ENCODE measurements at places on chromosomes 16 and 17.

- no peak for DNase-seq
These were observed 6.9 kb downstream of the RDM1 start for GRCh38 chr17:35923609-35924114.

- no peak for DNase-seq
These were observed at the start of gene SREBF1 for GRCh38 chr17:17836818-17837379. SREBF1 (minus strand) TSS chr17:17836986; CDS start chr17:17836817, 169 bp downstream.

DNA sequence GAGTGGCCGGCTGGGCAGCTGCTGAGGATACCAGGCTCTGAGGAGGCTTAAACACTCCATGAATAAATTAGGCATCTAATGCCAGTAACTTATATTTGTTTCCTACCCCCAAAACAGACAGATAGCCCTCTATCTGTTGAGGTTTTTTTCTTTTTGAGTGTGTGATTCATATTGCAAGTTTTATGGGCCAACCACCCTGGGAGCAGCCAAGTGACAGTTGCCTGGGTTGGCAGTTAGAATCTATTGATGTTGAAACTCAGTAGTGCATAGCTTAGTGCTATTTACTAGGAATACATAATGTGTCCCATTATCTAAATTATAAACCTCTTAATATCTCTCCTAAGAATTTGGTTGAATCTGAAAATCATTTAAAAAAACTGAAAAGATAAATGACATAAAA is 397.4 kb downstream of the CA10 start:
- no peak for DNase-seq

DNA sequence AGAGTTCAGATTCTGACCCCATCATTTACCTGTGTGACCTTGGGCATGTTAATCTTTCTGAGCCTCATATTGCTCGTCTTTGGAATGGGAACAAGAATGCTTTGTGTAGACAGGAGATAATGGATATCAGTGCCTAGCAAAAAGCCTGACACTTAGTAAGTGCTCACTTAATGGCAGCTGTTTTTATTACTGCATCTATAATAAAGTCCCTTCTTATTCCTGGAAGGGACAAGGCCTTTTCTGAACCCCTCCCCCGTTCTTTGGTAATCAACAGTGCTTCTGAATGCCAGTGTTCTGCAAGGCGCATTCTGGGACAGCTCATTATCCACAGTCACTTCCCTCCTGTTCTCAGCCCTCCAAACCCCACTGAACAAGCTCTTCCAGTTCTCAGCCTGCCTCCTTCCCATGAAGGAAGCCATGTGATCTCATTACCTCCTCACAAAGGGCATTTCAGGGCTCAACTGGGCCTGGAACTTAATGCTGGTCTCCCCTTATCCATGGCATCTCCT is 25.1 kb upstream of the SUPT4H1 start:
- DNase-seq = no peak

- DNase-seq = no peak
These were observed 157.6 kb downstream of the RAB11FIP4 start for GRCh38 chr17:31549121-31549524.

GRCh38 chr16:11679941-11680911 is 12.0 kb downstream of the SNN start:
- no peak for DNase-seq

- no peak for DNase-seq
These were observed 17.2 kb downstream of the TMEM114 start for GRCh38 chr16:8572919-8573724.

DNA sequence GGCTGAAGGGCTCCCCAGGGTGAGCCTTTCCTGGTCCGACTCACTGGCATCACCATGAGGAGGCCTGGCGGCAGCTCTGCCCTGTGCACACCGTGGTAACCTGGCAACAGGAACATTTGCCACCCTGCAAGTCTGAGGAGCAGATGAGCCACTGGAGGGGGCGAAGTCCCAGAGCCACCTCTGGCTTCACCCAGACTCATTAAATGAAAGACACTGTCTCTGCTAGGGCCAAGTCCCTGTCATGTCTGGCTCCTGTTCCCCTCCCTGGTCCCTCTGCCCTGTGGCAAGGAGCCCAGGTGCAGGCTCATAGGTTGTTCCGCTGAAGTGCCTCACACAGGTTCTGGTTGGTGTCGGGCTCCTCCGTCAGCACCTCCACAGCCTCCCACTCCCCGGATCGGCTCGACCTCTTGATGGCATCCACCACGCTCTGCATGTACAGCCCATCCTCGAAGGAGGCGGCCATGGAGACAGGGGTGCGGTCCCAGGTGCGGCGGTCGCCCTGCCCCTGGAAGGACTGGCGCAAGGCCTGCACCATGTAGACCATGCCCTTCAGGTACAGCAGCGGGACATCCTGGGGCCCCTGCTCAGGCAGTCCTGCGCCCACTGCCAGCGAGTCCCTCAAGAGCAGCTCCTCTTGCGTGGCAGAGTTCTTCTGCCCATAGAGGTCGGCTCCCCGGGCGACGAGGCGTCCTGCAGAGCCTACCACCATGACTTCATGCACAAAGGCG is 8.4 kb downstream of the C16orf86 start:
- no peak for DNase-seq

DNA sequence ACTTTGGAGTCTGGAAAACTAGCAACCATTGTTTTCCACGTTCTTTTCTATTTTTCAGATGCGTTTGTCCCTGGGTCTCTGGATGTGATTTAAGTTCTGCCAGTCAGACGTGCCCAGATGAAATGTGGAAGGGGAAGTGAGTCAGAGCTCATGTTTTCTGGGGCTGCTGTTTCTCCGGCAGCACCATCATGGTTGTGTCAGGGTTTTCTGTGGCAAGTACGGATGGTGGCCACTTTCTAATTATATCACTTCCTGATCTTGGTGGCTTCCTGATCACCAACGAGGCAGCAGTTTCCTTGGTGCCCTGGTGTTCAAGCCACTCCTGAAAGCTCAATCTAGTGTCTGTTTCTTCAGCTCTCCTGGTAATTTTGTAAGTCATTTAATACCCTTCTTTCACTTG is 31.4 kb upstream of the PMFBP1 start:
- no peak for DNase-seq

DNA sequence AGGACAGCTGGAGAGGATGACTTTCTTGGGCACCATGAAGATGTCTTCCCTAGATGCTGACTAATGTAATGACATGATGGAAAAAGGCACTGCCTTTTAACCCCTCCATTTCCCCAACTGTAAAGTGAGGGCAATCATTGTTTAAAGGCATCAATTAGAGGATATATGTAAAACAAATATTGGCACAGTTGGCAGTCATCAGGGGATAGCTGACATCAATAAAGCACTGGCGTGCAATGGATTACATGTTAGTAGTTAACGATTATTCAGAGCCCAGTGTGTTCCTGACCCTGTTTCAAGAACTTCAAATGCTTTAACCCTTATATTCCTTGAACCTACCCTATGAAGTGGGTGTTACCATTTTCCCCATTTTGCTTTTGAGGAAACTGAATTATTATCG is 100.7 kb downstream of the TMEM114 start:
- no peak for DNase-seq

GRCh38 chr16:72202014-72202413 is 30.1 kb upstream of the PMFBP1 start:
- DNase-seq = no peak

Measured in substantia nigra (tissue), 51 donors.